ENCODE measurements at places on chromosomes 5 and 9. TPM values are rescaled to one million over a fixed set of nuclear protein-coding genes. Genes with fewer than 3 reads are reported as not detected.

Gene SPRY4
- 0.90 TPM for total RNA-seq

Gene TAS2R1
- not detected for total RNA-seq

Gene CDX1
- not detected for total RNA-seq

Gene EMB
- 169 TPM for total RNA-seq

Gene SLC22A5
- 5.0 TPM for total RNA-seq

Gene PAPPA
- not detected for total RNA-seq

Gene CDH9
- not detected for total RNA-seq

Measured in T-helper 1 cell treated with Interleukin-12 subunit alpha and Interleukin-12 subunit beta and Interleukin-4 antibody, amounts not matched to agents 30 ng/mL and 1 ng/mL, for 36 hours (primary cell).